Neural progenitor cell (in vitro differentiated cells): ENCODE measurements at places on chromosomes 16 and 17. TPM values are rescaled to one million over a fixed set of nuclear protein-coding genes. Genes with fewer than 3 reads are reported as not detected.

GRCh38 chr17:20059728-20060188, 50.6 kb downstream of the SPECC1 start:
- DNase-seq: no peak

- no peak for DNase-seq
Observed at GRCh38 chr17:57994436-57994835, 6.4 kb upstream of the VEZF1 start.

GRCh38 chr17:8448310-8448709, 12.6 kb downstream of the NDEL1 start:
- no peak for DNase-seq

- DNase-seq: peak; percentile 35
Observed at GRCh38 chr16:64974381-64974780, 147.5 kb downstream of the CDH11 start.

DNA sequence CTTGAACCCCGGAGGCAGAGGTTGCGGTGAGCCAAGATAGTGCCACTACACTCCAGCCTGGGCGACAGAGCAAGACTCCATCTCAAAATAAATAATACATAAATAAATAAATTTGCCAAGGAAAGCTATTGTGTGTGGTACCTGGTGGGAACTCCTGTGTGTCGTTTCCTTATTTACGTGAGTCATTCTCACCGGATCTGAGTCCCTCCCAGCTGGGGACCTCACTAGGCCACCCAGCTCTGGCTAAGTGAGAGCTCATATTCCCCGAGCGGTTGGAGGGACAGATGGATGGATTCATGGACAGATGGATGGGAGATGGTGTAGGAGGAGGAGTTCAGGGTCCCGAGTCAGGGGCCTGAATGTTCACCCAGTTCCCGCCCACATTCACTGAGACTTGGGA, 22.9 kb upstream of the C1QL1 start:
- DNase-seq: no peak

DNA sequence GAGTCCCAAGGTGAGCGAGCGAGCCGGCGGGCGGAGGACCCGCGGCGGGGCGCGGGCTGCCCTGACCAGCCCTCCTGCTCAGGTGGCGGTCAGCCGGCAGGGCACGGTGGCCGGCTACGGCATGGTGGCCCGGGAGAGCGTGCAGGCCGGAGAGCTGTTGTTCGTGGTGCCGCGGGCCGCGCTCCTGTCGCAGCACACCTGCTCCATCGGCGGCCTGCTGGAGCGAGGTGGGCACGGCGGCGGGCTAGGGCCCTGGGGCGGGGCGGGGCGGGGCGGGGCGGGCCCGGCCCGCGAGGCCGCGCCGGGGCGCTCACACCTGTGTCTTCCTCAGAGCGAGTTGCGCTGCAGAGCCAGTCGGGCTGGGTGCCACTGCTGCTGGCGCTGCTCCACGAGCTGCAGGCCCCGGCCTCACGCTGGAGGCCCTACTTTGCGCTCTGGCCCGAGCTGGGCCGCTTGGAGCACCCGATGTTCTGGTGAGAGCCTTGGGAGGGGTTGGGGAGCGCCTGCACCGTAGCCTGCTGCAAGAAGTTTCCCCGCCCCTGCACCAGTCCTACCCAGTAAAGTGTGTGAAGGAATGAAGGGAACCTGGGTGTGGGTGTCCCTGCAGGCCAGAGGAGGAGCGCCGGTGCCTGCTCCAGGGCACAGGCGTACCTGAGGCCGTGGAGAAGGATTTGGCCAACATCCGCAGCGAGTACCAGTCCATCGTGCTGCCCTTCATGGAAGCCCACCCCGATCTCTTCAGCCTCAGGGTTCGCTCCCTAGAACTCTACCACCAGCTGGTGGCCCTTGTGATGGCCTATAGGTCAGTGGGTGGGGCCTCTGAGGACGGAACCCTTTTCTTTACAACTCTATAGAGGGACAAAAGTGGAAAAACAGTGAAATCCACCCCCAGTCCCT, 802 bp downstream of the SETD6 start:
- peak; percentile 66 for DNase-seq

GRCh38 chr16:27369806-27370205, 32.2 kb upstream of the IL21R start:
- DNase-seq: no peak

DNA sequence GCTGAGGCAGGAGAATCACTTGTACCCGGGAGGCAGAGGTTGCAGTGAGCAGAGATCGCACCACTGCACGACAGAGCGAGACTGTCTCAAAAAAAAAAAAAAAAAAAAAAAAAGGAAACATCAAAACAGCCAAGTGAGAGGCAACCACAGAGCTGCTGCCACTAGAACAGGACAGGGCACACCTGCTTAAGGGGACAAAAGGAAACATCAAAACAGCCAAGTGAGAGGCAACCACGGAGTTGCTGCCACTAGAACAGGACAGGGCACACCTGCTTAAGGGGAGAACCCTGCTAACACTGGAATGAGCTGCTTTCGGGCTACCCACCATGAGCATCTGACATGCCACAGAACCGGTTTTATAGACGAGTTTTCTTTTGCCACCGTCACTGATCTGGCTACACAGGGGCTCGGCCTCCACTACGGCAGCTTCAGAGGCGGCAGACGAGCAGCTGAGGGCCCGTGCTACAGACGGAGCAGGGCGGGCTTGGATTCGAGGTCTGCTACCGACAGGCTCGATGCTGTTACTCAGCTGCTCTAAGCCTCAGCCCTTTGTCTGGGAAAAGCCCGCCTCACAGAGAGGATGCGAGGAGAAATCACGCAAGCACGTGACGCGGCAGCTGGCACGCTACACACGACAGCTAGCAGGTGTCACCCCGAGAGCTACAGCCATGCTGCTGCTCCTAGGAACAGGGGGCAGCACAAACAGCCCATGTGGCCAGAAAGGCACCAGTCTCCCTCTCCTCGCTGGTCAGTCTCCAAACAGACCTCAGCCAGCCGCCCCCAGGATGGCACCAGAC, 2.0 kb downstream of the P4HB start:
- no peak for DNase-seq

GRCh38 chr17:12277827-12278226, 257.1 kb downstream of the MAP2K4 start:
- no peak for DNase-seq

GRCh38 chr16:13158427-13158826, 257.0 kb downstream of the SHISA9 start:
- no peak for DNase-seq

- no peak for DNase-seq
Observed at GRCh38 chr16:10631886-10632285, 51.5 kb upstream of the EMP2 start.

GRCh38 chr16:85928401-85928820, 29.4 kb downstream of the IRF8 start:
- DNase-seq: no peak

Gene TNK1
- 1.8 and 4.0 TPM in 2 replicates for total RNA-seq

Gene MARVELD3
- 2.0 and 2.2 TPM in 2 replicates for total RNA-seq

Gene TMEM88
- 13.8 and 53.7 TPM in 2 replicates for total RNA-seq

Gene SUPT4H1
- total RNA-seq: 60.2 and 103 TPM in 2 replicates

Gene PALB2
- 11.4 and 23.3 TPM in 2 replicates for total RNA-seq

Gene MAF
- total RNA-seq: 10.8 and 13.5 TPM in 2 replicates

Gene NPIPB9
- total RNA-seq: 2.8 TPM in 1 of 2 replicates, not detected in the other
